ENCODE measurements at places on chromosomes 5 and 9.
A peak's percentile ranks its signal among the peaks of the same experiment; 100 is the strongest.

DNA sequence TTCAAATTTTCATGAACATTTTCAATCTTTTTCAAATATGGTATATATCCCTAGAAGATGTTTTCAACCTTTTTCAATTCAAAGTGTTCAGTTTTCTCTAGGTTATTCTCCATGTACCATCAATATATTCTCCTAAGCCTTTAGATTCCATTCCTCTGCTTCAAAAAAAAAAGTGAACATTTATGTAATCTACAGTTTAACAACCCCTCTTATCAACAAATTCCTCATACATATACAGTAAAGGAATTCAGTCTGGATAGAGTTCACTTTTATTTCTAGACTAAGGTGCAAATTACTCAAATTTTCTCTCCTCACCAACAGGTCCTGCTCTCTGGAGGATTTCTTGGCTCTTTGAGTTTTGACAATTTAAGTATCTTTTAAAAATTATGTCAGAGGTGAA is 150.0 kb downstream of the ARL15 start:
- H3K27me3 ChIP-seq = no peaks in the 10 kb centered on the region
- H3K4me3 ChIP-seq = no peak overlapping the region
- no peaks in the 10 kb centered on the region for H3K36me3 ChIP-seq
- DNase-seq = no peak
- no peak overlapping the region for H3K27ac ChIP-seq

DNA sequence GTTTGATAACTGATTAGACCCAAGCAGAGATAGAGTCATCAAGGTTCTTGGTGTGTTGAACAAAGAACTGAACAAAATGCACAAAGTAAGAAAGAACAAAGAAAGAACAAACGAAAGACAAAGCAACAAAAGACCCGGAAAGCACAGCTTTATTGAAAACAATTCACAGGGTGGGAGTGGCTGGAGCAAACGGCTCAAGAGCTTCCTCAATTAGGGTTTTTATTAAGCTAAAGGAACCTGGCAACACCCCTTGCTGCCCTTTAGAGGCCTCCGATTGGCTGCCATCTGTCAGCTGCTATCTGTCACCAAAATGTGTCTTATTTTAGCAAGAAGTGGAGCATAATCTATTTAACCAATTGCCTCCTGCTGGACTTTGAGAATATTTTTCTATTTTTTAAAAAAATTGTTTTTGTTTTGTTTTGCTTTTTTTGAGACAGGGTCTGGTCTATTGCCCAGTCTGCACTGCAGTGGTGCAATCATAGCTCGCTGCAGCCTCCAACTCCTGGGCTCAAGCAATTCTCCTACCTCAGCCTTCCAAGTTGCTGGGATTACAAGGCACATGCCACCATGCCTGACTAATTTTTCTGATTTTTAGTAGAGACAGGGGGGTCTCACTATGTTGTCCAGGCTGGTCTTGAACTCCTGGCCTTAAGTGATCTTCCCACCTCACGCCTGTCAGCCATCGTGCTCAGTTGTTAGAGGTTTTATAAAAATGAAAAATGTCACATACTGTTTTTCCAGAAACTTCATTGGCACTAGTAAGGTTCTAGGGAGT is 7.7 kb upstream of the ABO start:
- H3K27ac ChIP-seq = no peak overlapping the region
- H3K4me3 ChIP-seq = no peak overlapping the region
- H3K36me3 ChIP-seq = no peaks in the 10 kb centered on the region
- no peaks in the 10 kb centered on the region for H3K4me1 ChIP-seq

GRCh38 chr5:74386571-74387334 is 253.8 kb downstream of the ENC1 start:
- H3K27ac ChIP-seq = no peak overlapping the region
- H3K36me3 ChIP-seq = no peaks in the 10 kb centered on the region

DNA sequence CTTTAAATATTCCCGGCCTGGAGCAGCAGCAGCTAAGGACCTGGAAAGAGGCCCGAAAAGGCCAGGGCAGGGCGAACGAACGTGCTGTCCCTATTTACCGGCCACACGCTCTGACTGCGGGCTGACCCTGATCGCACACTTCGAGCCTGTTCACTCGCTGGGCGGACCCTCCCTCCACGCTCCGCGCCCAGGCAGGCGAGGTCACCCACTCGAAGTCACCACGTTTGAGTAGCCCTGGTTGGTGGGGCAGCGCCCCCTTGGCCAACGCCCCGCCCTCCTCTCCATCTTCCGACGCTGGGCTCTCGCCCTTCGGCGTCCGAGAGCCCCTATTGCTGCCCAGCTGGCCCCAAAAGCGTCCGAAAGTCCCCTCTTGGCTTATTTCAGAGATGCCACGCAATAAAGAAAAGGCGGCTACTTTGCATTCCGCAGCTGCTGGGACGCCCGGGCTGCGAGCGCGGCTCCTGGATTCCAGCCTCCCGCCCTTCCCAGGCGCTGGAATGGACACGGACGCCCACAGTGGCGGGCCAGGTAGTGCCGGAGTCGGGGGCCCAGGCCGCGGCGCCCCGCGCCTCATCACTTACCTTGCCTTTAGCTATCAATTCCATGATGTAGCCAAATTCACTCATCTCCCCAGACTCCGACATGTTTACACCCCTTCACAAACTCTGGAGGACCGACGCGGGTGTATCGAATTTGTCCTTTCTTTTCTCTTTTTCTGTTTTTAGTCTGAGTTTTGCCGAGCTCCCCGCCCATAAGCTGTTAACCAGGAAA is 9.9 kb upstream of the TRIM36 start:
- H3K27ac ChIP-seq = peak overlapping the region; percentile 82
- no peaks in the 10 kb centered on the region for H3K4me1 ChIP-seq
- DNase-seq = peak; percentile 69
- H3K27me3 ChIP-seq = no peaks in the 10 kb centered on the region

GRCh38 chr5:42636946-42637345 is 119.7 kb upstream of the CCDC152 start:
- H3K27ac ChIP-seq = no peak overlapping the region
- H3K27me3 ChIP-seq = no peaks in the 10 kb centered on the region
- no peak overlapping the region for H3K4me3 ChIP-seq
- H3K4me1 ChIP-seq = peaks cover 2% of the 10 kb centered on the region

- no peak overlapping the region for H3K4me3 ChIP-seq
- no peak overlapping the region for H3K27ac ChIP-seq
- H3K27me3 ChIP-seq = no peaks in the 10 kb centered on the region
- no peaks in the 10 kb centered on the region for H3K36me3 ChIP-seq
- no peaks in the 10 kb centered on the region for H3K4me1 ChIP-seq
- no peak for DNase-seq
Measured at GRCh38 chr9:18255747-18256146, 218.2 kb upstream of the ADAMTSL1 start.

DNA sequence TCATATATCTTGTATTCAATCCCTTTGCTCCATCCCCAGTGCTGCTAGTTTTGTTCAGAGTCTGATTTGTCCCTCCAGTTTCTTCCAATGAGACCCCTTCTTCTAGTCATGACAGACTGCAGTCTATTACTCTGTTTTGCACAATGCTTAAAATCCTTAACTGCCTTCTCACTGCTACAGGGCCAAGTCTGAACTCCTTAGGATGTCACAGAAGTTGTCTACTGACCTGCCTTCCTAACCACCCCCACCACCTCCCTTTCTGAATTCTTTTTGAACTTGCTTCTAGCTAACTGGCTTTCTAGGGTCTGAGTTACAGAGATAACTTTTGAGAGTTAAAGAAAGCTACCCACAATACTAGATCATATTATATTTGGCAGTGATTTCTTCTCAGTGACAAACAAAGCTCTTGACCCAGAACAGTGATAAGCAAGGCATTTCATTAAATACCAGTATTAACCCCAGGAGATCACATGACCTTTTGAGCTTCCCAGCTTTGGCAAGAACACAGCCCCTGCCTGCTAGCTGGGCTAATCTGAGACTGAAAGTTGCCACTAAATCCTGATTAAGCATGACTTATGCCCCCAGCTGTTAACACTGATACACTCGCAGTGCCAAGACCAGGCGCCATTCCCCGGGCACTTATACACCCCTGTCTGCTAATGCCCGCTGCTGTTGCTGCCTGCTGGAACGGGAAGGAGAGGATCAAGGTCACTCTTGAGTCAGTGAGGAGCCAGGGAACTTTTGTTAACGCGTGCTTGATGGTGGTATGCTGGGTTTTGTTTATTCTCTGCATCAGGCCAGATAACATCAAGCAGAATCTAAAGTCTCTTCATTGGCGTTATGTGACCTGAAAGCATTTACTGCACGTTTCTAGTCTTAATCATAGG is 36.4 kb upstream of the ADAMTSL1 start:
- no peaks in the 10 kb centered on the region for H3K36me3 ChIP-seq
- peak overlapping the region; percentile 48 for H3K4me3 ChIP-seq
- H3K4me1 ChIP-seq = peaks cover 9% of the 10 kb centered on the region
- DNase-seq = no peak
- H3K27me3 ChIP-seq = no peaks in the 10 kb centered on the region
- H3K27ac ChIP-seq = peak overlapping the region; percentile 70

DNA sequence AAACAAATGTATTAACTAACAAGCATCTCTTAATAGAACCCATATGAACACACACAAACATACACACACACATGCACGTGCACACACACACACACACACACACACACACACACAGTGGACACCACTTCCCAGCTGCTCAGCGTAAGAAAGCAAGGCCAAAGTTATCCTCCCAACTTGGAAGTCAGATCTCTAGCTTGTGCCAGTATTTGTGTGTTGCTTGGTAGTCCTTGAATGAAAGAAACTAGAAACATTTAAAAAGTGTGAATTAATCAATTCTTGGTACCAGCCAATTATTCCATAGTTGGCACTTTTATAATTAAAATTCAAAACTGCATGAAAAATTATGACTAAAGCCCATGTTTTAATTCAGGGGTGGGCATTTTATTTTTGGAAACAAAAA is 178.1 kb downstream of the TMEM161B start:
- H3K4me1 ChIP-seq = no peaks in the 10 kb centered on the region
- H3K4me3 ChIP-seq = no peak overlapping the region
- H3K27me3 ChIP-seq = no peaks in the 10 kb centered on the region
- H3K36me3 ChIP-seq = no peaks in the 10 kb centered on the region
- DNase-seq = no peak

- H3K27ac ChIP-seq = no peak overlapping the region
- H3K27me3 ChIP-seq = no peaks in the 10 kb centered on the region
- H3K4me1 ChIP-seq = no peaks in the 10 kb centered on the region
- H3K36me3 ChIP-seq = no peaks in the 10 kb centered on the region
- no peak for DNase-seq
Measured at GRCh38 chr5:87184605-87185004, 83.1 kb upstream of the RASA1 start.

DNA sequence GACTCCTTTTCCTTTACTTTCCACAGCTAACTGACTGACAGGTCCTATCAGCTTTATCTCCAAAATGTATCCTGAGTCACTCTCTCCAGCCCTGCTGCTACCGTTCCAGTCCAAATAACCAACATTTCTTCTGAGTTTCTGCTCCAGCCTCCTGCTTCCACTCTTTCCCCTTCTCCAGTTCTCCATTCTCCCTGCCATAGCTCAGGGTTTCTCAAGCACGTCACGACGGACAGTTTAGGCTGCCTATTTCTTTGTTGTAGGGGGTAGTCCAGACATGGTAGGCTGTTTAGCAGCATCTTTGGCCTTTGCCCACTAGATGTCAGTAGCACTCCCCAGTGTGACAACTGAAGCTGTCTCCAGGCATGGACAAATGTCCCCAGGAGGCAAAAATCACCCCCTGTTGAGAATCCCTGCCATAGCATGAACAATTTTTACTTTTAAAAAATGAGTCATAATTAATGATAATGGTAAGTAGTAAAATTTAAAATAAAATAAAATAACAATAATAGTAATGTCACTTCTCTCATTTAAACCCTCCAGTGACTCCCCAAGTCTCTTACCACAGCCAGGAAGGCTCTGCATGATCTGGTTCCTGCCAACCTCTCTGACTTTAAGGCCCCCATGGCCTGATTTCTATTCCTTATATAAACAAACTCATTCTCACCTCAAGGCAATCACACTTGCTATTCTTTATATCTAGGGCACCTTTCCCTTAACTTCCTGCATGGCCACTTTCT is 105.4 kb upstream of the FER start:
- DNase-seq = peak; percentile 41
- no peaks in the 10 kb centered on the region for H3K4me1 ChIP-seq
- H3K27ac ChIP-seq = no peak overlapping the region
- no peaks in the 10 kb centered on the region for H3K27me3 ChIP-seq
- H3K36me3 ChIP-seq = no peaks in the 10 kb centered on the region

- H3K27ac ChIP-seq = peak overlapping the region; percentile 44
- H3K4me1 ChIP-seq = peaks cover 57% of the 10 kb centered on the region
- no peak for DNase-seq
- peaks cover 27% of the 10 kb centered on the region for H3K36me3 ChIP-seq
- no peak overlapping the region for H3K4me3 ChIP-seq
Measured at GRCh38 chr9:113509463-113509862, 45.9 kb downstream of the RGS3 start.

DNA sequence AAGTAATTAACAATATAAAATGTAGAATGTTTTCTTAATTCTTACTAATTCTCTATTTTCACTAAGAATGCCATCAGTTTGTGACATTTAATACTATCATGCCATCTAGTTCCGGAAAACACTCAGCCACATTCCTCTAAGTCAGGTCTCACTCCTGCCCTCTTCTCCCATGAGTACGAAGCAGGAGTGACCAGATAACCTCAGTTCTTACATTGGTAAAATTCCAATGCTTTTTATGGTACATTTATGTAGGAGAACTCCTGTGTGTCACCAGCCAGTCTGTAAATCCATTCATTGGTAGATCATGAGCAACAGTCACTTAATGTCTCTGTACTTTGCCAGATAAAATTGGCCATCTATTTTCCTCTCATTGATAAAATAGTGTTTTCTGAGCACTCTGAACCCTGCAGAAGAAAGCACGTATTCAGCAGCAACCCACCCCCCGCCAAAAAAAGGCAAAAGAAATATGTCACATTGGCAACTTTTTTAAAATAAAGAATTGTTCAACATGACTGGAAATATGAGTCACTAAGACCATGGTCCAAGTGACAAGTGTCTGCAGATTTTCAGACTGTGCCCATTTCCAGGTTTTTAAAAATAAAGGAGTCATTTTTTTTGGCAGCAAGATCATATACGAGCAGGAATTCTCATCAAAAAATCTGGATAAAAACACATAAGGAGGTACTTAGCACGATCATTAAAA is 11.8 kb downstream of the GLIS3 start:
- H3K4me3 ChIP-seq = no peak overlapping the region
- no peak overlapping the region for H3K27ac ChIP-seq
- H3K27me3 ChIP-seq = no peaks in the 10 kb centered on the region
- no peak for DNase-seq
- peaks cover 4% of the 10 kb centered on the region for H3K4me1 ChIP-seq

Measured in tibial artery (tissue), 4 donors.